ENCODE measurements at places on chromosomes 11 and 22. TPM values are rescaled to one million over a fixed set of nuclear protein-coding genes. Genes with fewer than 3 reads are reported as not detected.

DNA sequence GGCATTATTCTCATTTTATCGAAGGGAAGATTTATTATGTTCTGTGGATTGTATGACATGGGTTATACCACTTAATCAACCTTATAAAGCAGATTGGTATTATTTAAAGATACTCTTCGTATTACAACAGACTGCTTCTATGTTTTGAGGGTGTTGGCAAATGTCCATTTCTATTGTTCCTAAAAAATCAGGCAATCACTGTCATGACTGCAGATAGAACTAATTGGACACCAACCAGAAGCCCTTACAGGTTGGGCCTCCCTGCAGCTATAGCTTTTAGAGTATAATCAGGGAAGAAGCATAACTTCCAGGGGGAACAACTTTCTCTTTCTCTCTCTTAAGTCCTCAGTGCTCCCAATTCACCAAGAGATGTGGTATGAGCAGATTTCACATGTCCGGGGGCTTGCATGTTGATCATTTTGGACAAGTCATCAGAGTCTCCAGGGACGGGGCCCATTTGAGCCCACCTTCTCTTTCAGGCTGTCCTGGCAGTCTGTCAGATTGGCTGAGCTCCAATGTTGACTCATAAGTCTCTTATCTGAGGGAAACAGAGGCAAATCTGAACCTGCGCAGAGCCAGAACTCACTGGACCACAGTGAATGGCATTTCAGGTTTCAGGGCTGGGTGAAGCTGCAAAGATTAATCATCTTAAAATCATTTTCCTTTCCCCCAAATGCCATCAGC is 264.0 kb upstream of the CCDC90B start:
- no peak overlapping the region for H3K4me3 ChIP-seq
- H3K4me1 ChIP-seq, result no peaks in the 10 kb centered on the region
- DNase-seq, result no peak
- H3K27ac ChIP-seq, result no peak overlapping the region

DNA sequence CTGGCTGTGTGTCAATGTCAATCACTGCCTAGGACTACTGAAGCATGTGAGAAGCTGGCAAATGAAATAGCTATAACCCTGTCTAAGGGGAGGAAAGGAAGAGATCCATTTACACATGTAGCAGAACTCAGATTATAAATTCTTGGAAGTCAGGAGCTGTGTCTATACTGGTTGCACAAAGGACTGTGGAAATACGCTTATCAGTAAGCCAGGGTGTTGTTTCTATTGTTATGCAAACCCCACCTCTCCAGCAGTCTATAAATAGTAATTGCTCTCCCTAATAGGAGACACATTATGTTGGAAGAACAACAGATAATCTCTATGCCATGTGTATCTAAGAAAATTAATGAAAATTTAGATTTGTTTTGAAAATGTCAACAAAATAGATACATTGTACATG is 693.4 kb upstream of the CCDC90B start:
- H3K4me1 ChIP-seq, result no peaks in the 10 kb centered on the region
- H3K27ac ChIP-seq, result no peak overlapping the region
- no peak overlapping the region for H3K4me3 ChIP-seq
- H3K36me3 ChIP-seq, result no peaks in the 10 kb centered on the region

DNA sequence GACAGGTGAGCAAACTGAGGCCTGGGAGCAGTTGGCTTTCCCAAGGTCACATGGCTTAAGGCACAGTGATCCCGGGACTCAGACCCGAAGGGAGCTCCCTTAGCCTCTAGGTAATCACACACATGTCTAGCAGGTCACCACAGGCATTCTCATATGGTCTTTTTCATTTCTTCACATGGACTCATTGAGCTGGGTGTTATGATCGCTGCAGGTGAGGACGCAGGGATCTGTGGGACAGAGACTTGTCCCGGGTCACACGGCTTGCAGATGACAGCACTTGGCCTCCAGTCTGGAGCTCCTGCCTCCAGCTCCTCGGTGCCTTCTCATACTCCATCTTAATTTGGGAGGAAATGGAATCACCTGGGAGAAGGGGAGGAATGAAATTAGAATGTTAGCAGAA is 23.6 kb upstream of the CACNG2 start:
- no peaks in the 10 kb centered on the region for H3K4me1 ChIP-seq
- H3K27ac ChIP-seq, result no peak overlapping the region
- no peaks in the 10 kb centered on the region for H3K36me3 ChIP-seq
- no peak for DNase-seq
- H3K27me3 ChIP-seq, result no peaks in the 10 kb centered on the region
- no peak overlapping the region for H3K4me3 ChIP-seq

BTBD18 gene
- total RNA-seq, result not detected

- H3K27me3 ChIP-seq, result no peaks in the 10 kb centered on the region
- DNase-seq, result no peak
- no peak overlapping the region for H3K27ac ChIP-seq
These were observed 34.9 kb upstream of the CD82 start for GRCh38 chr11:44530413-44531115.

MIOX gene
- total RNA-seq, result not detected

DNA sequence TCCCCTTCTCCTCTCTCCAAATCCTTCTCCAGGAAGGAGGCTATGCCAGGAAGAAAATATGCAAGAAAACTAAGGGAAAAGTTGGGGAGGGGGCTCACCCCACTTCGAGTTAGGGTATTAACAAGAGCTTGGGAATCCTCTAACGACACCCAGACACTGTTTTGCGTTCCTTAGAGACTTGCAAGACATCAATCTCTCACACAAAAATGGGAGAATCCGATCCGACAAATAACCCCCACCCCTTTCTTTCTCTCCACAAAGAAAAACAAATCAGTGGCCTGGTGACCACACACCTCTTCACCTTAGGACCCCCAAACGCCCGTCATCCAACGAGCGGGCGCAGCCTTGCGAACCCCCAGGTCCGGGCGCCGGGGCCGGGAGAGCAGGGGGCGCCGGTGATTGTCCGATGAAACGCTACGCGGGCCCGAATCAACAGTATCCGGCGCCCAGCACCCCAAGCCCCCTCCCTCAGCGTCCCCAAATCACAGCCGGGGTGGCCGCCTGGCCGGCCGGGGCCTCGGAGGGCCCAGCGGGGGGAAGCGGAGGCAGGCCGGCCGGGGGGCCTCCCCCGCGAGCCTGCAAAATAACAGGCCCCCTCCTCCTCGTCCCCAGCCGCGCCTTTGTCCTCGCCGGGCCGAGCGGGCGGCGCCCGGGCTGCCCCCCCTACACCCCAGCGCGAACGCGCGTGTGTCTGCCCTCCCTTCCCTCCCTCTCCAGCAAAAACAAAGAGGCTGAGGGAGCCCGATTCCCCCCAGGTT is 690 bp downstream of the CSNK1E start:
- peak overlapping the region; percentile 86 for H3K4me3 ChIP-seq
- H3K36me3 ChIP-seq, result no peaks in the 10 kb centered on the region

Measured in aorta (tissue), 5 donors.